ENCODE measurements at places on chromosomes 2 and 18. TPM values are rescaled to one million over a fixed set of nuclear protein-coding genes. Genes with fewer than 3 reads are reported as not detected.

The NAT8 gene
- total RNA-seq, result not detected

The CYP27A1 gene
- 7.7 TPM for total RNA-seq

The NGEF gene
- 17.8 TPM for total RNA-seq

The DPP4 gene
- 0.23 TPM for total RNA-seq

The HAAO gene
- total RNA-seq, result 0.74 TPM

The CYP27C1 gene
- 5.7 TPM for total RNA-seq

The EDAR gene
- total RNA-seq, result not detected

The SLC11A1 gene
- 0.31 TPM for total RNA-seq

The POTEC gene
- not detected for total RNA-seq

The CCDC178 gene
- total RNA-seq, result not detected

The ADCYAP1 gene
- total RNA-seq, result not detected

The WNT10A gene
- total RNA-seq, result 9.2 TPM

The GAL3ST2 gene
- 1.6 TPM for total RNA-seq

The GPR75 gene
- total RNA-seq, result 2.5 TPM

The ING5 gene
- 39.8 TPM for total RNA-seq

The SNED1 gene
- total RNA-seq, result 11.0 TPM

The BOLL gene
- not detected for total RNA-seq

The GATA6 gene
- total RNA-seq, result 0.51 TPM

The DES gene
- 0.69 TPM for total RNA-seq

The TUBA3E gene
- not detected for total RNA-seq

The SIX3 gene
- 0.21 TPM for total RNA-seq

The LYG2 gene
- not detected for total RNA-seq

The IL36B gene
- not detected for total RNA-seq

The DSG4 gene
- not detected for total RNA-seq

The VAMP8 gene
- total RNA-seq, result 93.2 TPM

All from Panc1 (cell line).